Fibroblast of mammary gland (primary cell): ENCODE measurements at places on chromosomes 12 and 14.
A peak's percentile ranks its signal among the peaks of the same experiment; 100 is the strongest.

- DNase-seq: no peak
These were observed 14.8 kb downstream of the MAPK1IP1L start for GRCh38 chr14:55066223-55066622.

DNA sequence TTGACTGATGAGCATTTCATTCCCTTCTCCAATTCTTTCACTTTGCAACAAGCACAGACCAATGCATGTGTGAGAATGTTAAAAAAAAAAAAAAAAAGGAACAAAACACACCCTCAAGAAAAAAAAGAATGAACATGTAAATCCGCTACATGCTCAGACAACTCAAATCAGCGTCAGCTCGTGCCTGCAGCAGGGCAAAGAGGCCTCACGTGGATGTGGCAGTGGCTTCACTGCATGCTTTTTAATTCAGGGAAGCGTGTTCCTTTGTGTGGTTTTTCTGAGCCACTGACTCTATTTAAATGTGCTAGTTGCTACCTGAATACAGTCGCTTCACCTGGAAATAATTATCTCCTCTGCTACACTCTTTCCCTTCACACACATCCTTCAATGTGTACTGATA lies 55.1 kb downstream of the PPP1R36 start:
- DNase-seq: no peak

DNA sequence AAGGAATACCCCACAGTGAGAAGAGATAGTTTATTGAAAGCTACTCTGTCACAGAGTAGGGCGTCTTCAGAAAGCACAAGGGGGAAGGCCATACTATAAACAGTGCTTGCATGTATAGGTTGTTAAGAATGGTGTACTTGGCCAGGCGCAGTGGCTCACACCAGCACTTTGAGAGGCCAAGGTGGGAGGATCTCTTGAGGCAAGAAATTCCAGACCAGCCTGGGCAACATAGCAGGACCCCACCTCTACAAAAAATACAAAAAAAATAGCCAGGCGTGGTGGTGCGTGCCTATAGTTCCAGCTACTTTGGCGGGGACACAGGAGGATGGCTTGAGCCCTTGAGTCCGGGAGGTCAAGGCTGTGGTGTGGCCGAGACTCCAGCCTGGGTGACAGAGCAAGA lies 38.0 kb upstream of the PAPOLA start:
- no peak for DNase-seq

DNA sequence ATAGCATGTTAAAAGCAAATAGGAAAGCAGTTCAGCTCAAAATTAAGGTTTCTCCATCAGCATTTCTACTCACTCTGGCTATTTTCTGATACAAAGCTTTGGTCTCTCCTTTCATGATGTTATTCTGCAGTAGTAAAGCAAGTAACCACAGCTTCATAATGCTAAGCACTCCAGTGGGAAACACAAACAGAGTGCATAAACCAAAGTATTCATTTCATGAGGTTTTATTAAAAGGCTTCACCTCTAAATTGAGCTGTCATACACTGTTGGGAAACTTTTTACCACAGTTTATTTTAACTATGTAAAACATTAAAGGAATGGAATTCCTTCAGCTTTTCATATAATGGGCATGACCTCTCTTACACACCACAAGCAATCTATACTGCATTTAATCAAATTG lies 157.9 kb upstream of the LMO3 start:
- DNase-seq: no peak

- no peak for DNase-seq
These were observed 202.8 kb upstream of the DIO3 start for GRCh38 chr14:101358320-101359125.

- no peak for DNase-seq
These were observed 83.5 kb upstream of the NCOR2 start for GRCh38 chr12:124650912-124651311.

DNA sequence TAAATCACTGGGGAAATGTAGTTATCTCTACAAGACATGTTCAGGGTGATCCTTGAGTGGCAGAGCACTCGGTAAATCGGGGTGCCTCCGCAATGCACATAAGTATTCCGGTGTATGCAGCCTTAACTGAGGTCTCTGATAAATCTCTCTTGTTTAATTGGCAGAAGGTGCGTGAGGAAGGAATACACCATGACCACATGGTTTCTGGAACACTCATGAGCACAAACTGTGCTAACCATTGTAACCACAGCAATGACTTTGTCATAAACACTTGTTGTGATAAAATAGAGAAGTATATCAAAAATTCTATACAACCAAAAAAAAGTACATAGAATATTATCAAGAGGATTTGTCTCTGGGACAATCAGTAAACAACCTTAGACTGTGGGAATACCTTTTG lies 146.8 kb upstream of the DIO2 start:
- peak; percentile 4 for DNase-seq

DNA sequence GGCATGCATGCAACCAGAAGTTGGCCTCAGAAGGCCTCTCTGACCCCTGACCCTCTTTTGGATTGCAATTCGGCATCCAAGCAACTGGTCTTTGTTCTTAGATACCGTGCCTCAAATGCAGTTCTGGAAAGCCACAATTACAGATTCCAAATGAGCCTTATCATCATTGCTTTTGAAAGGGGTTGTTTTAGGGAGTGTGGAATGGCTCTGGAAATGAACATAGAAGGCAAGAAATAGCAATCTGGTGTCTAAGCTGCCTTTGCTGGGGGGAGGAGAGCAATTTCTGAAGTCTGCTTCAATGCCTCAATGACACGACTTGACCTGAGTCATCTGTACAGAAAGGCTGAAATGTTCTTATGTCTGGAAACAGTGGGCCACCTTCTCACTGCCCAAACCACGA lies 250.1 kb downstream of the NUAK1 start:
- no peak for DNase-seq

DNA sequence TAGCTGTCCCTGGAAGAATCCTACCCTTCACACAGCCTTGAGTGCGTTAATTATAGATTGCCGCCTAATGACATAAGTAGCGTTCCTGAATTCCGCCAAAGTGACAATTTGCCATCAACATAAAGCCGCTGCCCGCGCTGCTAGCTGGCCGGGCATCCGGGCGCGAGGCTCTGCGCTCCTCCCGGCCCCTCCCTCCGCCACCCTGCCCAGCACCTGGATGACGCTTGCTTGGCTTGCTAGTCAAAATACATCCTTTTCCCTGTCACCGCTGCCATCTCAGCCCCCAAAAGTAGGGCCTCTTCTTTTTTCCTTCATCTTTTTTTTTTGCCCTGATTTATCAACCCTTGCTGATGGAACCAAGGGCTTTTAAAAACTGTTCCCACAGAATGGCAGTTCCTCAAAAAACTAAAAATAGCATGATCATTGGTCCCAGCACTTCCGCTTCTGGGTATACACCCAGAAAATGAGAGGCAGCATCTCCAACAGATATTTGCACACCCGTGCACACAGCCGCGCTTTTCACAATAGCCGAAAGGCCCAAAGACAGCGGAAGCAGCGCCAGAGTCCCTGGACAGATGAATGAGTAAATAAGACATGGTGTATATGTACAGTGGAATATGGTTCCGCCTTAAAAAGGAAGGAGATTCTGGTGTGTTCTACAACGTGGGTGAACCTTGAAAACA lies 235.2 kb downstream of the BCL11B start:
- no peak for DNase-seq

DNA sequence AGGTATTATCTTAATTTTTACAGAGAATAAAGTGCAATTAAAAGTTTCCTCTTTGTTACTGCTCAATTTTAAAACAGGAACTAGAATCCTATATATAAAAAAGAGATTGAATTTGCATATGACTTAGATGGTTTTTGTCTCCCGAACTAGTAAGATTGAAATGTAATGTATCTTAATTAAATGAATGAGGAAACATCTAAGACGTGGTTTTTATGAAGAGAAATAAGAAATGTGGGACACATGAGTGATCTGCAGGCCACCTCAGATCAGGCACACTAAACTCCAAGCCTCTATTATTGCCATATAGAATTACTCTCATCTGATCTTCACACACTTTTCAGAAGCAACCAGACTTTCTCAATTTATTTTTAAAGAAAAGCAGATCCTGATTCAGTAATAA lies 158.6 kb downstream of the CPNE8 start:
- DNase-seq: no peak

GRCh38 chr14:68357777-68358176 lies 435.1 kb downstream of the ZFP36L1 start:
- DNase-seq: no peak

- DNase-seq: no peak
These were observed 20.7 kb downstream of the TSPAN9 start for GRCh38 chr12:3097836-3098235.

- no peak for DNase-seq
These were observed 121.6 kb downstream of the SCARB1 start for GRCh38 chr12:124742111-124742510.

- DNase-seq: peak; percentile 36
These were observed 148.0 kb downstream of the FUT8 start for GRCh38 chr14:65560340-65561027.

DNA sequence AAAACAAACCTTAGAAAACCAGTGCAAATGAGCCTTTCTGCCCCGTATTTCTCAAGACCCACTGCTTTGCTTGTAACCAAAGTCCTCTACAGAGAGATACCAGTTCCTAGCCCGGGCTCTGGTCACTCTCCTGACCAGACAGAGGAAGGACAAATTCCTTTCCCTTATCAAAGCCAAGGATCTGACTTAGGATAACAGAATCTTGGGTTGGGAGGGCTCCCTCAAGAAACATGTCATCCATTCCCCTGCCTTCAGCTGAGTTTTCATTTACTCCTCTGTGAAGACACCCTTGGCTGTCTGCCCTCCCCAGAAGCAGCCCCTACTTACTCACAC lies 116.0 kb upstream of the PARP11 start:
- DNase-seq: no peak

DNA sequence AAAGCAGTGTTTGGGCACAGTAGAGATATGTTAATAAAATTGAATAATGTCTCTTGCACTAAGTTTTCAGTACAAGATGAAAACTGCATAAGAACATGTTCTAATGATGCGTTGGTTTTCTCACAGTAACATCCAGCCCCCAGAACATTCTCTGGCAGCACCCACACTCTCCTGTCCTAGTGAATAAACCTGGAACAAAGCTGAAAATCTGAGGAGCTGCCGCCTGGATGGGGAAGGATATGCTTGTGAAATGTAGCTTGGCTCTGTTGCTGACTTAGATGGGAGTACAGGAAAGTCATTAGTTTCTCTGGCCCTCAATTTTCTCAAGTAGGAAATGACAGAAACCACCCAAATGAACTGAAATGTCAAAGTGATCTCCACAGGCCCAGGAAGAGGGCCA lies 323.8 kb downstream of the APAF1 start:
- no peak for DNase-seq

GRCh38 chr12:32360956-32361355 lies 38.4 kb upstream of the FGD4 start:
- no peak for DNase-seq

DNA sequence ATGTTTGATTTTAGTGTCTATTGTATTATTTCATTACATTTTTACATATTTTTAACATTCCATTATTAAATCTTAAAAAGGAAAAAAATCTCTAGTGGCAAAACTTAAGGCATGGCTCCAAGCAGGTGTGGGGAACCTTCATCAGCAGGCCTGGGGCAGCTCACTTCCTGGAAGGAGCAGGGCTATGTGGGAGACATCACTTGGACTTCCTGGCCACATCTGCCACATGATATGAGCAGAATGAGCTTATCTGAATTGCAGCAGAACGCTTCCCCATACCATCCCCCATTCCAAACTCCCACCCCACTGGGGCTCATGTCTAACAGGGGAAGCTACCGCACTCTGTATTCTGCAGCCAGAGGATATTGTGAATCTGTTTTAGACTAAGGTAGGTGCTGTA lies 35.0 kb upstream of the KCNA1 start:
- DNase-seq: no peak

- no peak for DNase-seq
These were observed 1.9 kb downstream of the CARMIL3 start for GRCh38 chr14:24053548-24054323.

DNA sequence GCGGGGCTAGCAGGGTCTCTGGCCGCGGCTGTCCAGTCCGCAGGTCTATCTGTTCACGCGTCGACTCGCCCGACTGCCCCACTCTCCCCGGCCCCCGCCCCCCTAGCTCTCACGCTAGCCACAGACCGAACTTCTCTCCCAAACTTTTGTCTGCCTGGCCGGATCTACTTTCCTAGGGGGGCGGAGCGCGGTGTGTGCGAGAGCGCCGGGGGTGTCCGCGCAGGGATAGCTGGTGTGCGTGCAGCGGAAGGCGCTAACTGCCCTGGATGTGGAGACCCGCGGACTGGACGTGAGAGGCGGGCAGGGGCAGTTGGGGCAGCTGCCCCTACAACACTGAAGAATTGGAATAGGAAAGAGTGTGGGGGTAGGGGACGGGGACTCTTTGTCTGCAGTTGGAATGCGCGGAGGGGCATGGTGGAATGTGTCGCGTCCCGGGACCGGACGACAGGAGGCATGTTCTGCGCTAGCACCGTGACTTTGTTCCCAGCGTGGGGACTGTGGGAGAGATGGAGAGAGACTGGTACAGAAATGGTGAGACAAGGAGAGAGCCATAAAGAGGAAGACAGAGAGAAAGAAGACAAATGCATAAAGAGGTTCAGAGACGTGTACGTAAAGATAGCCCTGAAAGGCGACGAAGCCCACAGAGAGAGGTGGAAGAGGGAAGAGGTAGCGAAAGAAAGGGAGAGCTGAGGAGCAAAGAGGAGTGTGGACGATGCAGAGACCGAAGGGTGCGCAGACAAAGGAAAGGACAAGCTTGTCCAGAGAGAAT lies at the start of gene AJUBA:
AJUBA (minus strand) TSS at position 75 of the 769 bp plus-strand sequence. CDS start 285 bp downstream, outside the sequence.
- peak; percentile 85 for DNase-seq

DNA sequence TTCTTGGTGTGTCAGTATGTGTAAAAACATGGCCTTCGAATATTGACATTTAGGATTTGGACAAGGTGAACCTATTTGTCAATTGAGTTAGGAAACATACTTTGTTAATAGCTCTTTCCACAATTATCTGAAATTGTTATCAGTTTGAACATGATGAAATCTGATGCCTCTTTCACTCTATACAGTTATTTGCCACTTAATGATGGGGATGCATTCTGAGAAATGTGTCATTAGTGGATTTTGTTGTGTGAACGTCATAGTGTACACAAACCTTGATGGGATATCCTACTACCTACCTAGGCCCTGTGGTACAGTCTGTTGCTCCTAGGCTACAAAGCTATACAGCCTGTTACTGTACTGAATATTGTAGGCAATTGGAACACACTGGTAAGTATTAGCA lies 4.8 kb downstream of the TULP3 start:
- DNase-seq: peak; percentile 45

GRCh38 chr14:75770635-75771034 lies 109.6 kb downstream of the TTLL5 start:
- peak; percentile 4 for DNase-seq

DNA sequence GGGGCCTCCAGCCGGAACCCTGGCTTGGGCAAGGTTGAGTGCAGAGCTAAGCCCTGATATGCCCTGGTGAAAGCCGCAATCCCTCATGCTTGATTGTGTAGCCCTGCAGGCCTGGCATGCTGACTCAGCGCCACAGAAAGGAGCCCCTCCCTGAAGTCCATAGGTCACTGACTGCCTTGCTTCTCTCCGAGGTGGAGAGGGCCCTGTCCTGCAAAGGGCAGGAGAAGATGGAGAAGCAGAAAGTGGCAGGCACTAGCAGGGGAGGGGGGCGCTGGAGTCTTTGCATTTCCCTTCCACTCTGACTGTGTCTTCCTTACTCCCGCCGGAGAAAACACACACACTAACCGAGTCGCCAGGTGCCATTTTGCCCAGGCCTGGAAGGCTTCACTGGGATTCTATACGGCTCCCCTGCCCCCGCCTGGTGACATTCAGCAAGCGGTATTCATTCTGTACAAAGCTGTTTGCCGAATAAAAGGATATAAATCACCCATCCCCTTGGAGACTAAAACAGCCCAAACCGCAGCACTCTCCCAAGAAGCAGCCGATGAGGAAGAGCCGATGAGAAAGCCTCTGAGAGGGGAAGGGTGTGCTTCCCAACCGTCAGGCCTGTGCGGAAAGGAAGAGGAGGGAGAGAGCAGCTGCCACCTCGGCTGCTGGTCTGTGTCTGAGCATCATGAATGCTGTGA lies 69.8 kb downstream of the SLC6A12 start:
- no peak for DNase-seq
